Activated CD4-positive, alpha-beta T cell treated with anti-CD3 and anti-CD28 coated beads, Interleukin-2, amount 10 ng/mL, durations not matched to agents 24 days and 14 days (primary cell): ENCODE measurements at places on chromosomes 3 and 15. TPM values are rescaled to one million over a fixed set of nuclear protein-coding genes. Genes with fewer than 3 reads are reported as not detected.

Gene ADAMTSL3
- not detected in 2 replicates for total RNA-seq

Gene SNTN
- not detected in 2 replicates for total RNA-seq

DNA sequence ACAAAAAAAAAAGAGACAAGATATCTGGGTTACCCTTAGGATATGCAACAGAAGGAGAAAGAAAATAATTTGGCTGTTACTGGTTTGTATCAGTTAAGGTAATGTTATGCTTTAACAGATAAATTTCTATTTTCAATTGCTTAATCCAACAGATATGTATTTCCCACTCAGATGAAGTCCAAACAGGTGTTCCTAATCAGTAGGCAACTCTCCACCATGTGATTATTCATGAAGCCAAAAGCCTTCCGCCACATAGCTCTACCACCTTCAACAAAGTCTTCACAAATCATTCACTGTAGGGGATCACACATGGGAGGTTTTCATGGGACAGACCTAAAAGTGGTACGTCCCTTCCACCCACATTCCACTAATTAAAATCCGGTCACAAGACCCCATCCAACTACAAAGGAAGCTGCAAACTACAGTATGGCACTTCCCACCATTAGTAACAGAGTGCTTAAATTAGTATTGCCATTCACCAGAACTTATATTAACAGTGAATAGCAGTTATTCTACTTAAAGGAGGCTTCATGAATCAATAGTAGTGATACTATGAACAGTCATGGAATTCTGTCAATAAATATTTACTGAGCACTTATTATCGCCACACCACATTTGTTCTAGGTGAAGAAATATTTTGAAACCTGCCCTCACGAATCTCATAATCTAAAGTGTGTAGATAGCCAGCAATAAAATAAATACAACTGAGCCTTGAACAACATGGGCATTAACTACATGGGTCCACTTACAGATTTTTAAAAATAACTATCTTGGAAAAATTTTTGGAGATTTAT, 66.5 kb downstream of the SFMBT1 start:
- no peak for DNase-seq

DNA sequence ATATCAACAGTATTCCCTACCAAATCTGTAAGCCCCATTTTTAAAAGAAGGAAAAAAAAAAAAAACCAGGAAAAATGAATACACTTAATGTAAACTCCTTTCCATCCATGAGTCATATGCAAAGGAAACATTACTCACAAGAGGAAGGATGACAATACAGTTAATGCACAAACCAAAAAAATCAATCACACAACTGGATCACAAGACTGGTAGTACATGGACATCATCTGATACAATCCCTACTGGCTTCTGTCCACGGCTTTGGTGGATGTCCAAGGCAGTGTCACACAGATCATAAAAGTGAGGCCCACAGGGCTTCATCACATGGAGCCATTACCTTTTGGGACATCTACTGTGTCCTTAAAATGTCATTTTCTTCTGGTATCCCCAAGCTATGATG, 44.0 kb downstream of the SUCLG2 start:
- no peak for DNase-seq

GRCh38 chr15:39102431-39102830, 478.4 kb upstream of the THBS1 start:
- no peak for DNase-seq

DNA sequence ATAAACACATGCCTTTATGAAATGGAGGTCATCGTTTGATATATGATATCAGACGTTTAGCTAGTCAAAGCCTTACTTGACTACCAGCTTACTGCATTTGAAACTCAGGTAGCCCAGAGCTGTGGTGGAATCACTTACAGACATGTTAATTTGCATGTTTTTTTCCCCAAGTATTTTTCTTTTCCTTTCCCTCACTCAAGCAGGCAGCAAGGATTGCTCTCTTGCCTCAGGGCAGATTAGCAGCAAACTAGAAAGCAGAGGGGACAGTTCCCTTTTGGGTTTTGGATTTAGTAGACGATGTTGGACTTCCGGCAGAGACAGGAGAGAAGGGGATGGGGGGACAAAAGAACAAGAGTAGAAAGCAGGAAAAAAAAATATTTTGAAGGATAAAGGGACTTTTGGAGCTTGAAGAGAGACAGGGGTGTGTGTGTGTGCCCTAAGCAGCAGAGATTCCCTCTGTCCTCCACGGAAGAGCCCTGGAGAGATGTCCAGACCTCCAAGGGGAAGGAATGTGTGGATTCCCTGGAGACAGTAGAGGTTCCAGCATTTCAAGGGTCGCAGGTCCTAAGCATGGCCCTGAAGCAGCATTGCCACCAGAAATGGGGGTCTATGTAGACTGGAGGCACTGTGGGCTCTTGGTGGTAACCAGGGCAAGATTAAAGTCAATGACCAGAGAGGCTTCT, 86.8 kb upstream of the CADPS start:
- DNase-seq: no peak

DNA sequence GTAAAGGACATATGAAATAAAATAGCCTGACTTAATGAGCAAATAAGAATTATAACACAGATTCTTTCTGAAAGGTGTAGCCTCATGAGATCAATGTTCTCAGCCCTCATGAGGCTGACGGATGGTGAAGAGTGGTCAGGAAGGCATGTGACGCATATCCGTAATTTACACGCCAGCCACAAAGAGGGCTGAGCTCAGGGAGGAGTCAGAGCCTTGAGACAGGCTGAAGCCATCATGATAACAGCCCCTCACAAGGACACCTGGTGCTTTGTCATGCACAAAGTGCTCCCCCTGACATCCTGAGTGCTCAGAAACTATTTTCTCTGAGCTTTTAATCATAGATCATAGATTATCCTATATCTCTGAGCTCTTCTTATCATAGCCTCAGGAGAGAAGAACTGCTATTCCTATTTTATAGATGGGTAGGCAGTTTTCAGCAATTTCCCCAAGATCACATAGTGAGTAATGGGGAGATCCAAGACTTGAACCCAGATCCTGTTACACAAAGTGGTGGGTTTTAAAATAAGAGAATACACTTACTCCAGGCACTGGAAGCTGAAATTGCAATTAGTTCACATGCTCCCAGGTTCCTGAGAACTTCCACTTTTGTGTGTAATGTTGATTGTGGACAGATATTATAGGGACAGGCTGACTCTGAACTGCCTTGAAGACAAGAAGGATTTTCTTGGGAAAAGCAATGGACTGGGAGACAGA, 267.1 kb downstream of the RPLP1 start:
- DNase-seq: peak; percentile 84

DNA sequence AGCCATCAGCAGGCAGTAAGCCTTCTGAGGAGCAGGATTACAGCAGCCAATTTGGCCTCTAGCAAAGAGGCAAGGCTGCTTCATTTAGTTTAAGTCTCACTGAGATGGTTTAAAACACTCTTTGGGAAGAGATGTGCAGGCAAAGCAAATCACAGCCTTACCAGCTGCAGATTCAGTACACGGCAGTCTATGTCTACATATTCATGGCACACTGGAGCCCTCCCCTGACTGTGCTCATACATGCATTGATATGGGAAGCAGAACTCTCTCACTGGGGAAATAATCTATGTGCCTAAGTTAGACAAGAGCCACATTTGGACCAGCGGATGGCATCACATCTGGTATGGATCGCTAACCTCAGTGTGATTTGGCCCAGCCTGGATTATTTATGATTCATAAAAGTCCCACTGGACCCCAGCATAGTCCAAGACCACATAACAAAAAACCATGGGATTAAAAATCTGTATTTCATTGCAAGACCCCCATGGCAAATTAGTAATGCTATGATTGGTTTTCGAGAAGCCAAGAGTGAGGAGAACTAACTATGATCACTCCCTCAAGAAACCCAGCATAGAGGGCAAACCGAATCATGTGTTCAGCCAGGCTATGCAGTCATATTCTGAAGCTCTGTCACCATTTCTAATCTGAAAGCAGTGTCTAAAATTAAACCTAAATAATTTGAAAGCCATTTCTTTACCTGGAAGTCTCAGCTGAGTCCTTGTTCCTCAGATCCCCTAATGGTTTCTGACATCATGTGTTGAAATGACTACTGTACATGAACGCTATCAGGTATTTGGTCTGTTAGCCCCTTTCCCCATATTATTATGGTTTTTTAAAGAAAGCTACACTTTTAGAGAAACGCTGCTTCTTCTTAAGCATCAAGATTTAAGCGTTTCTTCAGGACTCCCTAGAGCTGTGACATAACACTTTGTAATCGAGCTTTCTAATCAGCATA, 1.2 kb downstream of the PRICKLE2 start:
- no peak for DNase-seq

- peak; percentile 77 for DNase-seq
Observed at GRCh38 chr3:119098619-119099222, 47.2 kb upstream of the TEX55 start.
